Neural progenitor cell (in vitro differentiated cells): ENCODE measurements at places on chromosomes 7 and 10.
A peak's percentile ranks its signal among the peaks of the same experiment; 100 is the strongest.

GRCh38 chr10:26519803-26520202, 81.7 kb downstream of the APBB1IP start:
- DNase-seq = peak; percentile 82

DNA sequence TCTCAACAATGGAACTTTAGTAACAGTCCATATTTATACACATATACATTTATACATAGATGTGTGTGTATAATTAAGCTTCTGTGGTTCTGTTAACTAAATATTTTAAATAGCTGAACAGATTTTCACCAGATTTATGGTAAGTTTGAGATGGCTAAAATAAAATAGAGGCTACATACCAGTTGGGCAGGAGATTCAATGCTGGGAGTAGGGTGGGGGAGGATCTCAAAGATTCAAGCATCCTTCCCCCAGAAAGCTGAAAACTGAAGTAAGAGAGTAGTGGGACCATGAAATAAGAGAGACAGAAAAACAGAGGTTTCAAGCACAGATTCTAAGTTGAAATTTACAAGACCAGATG, 14.0 kb downstream of the LRRC17 start:
- DNase-seq = no peak

DNA sequence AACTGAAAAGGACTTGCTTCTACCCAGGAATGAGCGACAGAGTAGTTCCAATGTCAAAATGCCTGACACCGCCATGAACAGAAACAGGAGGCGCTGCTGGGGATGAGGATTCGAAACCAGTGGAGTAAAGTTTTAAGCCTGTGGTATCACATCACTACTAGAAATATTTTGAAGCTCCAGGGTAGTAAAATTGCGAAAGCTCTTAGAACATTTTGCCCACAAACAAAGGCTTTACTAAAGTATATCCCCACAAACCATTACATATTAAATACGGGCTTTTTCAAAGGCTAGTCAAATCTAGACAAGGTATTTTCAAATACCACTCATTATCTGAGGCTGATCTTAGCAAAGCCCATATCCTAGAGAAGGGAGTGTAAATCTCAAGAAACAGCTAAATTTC, 2.4 kb downstream of the PRDX3 start:
- DNase-seq = no peak

DNA sequence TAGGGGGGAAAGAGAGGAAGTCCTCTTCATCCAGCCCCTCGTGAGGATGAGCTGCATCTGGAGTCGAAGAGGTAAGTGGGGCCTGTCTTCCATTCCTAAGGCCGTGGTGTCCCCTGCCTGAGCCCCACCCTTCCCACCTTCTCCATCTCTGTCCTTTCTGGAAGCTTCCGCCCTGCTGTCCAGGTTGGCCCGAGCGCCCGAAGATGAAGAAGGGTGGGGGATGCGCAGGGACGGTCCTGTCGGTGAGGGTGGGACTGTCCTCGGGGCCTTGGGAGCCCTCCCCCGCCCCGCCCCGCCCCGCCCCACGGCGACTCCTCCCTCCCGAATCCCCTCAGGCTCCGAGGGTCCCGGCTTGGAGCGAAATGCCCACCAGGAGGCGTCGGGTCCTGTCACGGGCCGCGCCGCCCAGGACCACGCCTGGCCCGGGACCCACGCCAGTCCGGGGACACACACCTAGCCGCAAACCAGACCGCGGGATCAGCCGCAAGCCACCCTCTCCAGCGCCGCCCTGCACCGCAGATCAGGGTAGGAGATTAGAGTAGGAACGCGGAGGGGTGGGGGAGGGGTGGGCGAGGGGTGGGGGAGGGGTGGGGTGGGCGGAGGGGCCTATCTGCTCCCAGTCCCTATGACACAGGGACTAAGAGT, 15.3 kb downstream of the GPRIN2 start:
- peak; percentile 90 for DNase-seq

- DNase-seq = no peak
Observed at GRCh38 chr7:155276800-155277375, 20.8 kb upstream of the INSIG1 start.

DNA sequence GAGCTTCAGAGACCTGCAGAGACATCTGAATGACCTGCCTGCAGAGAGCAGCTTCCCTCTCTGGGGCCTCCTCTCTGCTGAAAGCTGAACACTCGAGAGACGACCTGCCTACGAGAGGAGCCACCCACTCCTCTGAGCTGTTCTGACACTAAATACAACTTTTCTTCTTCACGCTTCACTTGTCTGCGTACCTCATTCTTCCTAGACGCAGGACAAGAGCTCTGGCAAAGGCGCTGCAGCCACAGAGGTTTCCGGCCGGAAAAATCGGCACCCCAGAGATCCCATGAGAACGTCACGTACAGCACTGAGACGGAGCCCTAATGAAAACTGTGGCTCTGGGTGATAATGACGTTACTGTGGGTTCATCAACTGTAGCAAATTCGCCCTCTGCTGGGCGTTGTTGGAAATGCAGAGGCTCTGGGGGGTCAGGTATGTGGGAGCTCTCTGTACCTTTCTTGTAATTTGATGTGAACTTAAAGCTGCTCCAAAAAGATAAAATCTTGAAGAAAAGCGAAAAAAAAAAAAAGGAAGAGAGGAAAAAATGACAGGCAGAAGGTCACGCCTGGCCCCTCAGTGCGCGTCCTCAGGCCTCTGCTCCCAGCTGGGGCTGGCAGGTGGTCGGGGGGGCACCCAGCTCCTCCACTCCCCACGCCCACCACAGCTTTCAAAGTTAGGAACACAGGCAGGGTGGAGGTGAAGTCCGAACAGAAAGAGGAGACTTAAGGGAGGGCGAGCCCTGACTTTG, 120.7 kb downstream of the DYNC2I1 start:
- peak; percentile 82 for DNase-seq
